ENCODE measurements at places on chromosomes 7 and 10. TPM values are rescaled to one million over a fixed set of nuclear protein-coding genes. Genes with fewer than 3 reads are reported as not detected.

MICALL2 gene
- polyA plus RNA-seq = 12.8 TPM

UBTD1 gene
- 2.8 TPM for polyA plus RNA-seq

AKR1C3 gene
- 1.7 TPM for polyA plus RNA-seq

HOGA1 gene
- not detected for polyA plus RNA-seq

C7orf33 gene
- not detected for polyA plus RNA-seq

CNPY1 gene
- 4.2 TPM for polyA plus RNA-seq

OR6V1 gene
- polyA plus RNA-seq = not detected

HOXA3 gene
- polyA plus RNA-seq = not detected

DYDC2 gene
- 2.4 TPM for polyA plus RNA-seq

HOXA5 gene
- polyA plus RNA-seq = not detected

CCDC6 gene
- 20.1 TPM for polyA plus RNA-seq

MRPS16 gene
- 80.6 TPM for polyA plus RNA-seq

SSC4D gene
- not detected for polyA plus RNA-seq

CCL24 gene
- not detected for polyA plus RNA-seq

CYP2C19 gene
- polyA plus RNA-seq = 0.16 TPM

CDNF gene
- polyA plus RNA-seq = 1.5 TPM

MET gene
- polyA plus RNA-seq = not detected

NRP1 gene
- 23.2 TPM for polyA plus RNA-seq

PRKAR2B gene
- polyA plus RNA-seq = 297 TPM

UFSP1 gene
- 2.4 TPM for polyA plus RNA-seq

ZNF107 gene
- 7.9 TPM for polyA plus RNA-seq

TMEM213 gene
- not detected for polyA plus RNA-seq

ASZ1 gene
- polyA plus RNA-seq = not detected

LRRC61 gene
- polyA plus RNA-seq = 1.2 TPM

SPDYE1 gene
- not detected for polyA plus RNA-seq

HOXA4 gene
- not detected for polyA plus RNA-seq

LAMTOR4 gene
- 333 TPM for polyA plus RNA-seq

IGF2BP3 gene
- polyA plus RNA-seq = 29.6 TPM

SH2D4B gene
- polyA plus RNA-seq = 1.6 TPM

C10orf105 gene
- 0.11 TPM for polyA plus RNA-seq

SGCE gene
- polyA plus RNA-seq = 119 TPM

KLF14 gene
- 0.48 TPM for polyA plus RNA-seq
